ENCODE measurements at places on chromosomes 4 and X.

DNA sequence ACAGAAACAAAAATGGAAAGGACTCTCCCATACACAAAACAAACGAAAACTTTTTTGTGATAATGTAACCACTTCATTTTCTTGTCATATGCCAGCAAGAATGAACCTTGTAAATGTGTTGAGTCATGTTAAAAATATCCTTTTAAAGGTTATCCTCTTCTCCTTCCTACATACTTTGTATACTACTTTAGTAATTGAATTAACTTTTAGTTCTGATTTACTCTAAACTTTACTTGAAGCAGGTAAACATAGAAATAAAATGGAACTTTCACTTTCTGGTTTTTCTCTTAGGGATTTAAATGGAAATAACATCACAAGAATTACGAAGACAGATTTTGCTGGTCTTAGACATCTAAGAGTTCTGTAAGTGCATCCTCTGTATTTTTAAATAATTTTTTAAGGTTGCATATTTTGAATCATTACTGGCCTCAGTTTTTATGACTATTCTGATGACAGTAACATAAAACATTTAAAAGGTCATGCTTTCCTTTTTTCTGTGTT is 4.7 kb downstream of the SLIT2 start:
- no peak for DNase-seq

- DNase-seq, result no peak
These were observed 7.7 kb downstream of the NAT8L start for GRCh38 chr4:2066571-2067445.

DNA sequence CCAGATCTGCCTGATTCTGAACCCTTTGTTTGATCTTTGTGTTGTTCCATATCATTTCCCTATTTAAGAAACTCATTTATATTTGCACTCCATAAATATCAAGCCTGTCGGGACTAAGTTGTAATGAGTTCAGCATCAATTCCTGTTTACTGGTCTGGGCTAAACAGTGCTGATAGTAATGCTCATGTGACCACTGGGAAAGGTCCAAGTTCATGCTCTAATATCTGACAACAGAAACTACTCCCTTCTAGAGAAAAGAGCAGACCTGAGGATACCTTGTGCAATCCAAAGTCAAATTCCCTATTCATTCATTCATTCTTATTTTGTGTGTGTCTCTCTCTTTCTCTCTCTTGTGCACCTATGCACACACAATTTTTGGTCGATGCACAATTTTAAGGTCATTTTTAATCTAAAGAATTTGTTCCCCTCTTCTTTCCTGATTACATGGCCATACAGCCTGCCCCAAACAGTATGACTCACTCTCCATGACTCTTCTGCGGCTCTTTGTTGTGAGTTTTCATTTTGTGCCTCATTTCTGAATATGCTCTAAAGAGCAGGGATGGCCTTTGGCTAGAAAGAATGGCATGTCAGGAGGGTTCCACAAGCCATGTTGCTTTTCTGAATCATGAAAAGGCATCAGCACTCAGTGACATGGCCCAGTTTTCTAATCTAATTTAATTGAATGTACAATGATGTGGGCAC is 664.3 kb downstream of the RPA4 start:
- no peak for DNase-seq

GRCh38 chr4:628821-629635 is 3.7 kb downstream of the PDE6B start:
- DNase-seq, result no peak

DNA sequence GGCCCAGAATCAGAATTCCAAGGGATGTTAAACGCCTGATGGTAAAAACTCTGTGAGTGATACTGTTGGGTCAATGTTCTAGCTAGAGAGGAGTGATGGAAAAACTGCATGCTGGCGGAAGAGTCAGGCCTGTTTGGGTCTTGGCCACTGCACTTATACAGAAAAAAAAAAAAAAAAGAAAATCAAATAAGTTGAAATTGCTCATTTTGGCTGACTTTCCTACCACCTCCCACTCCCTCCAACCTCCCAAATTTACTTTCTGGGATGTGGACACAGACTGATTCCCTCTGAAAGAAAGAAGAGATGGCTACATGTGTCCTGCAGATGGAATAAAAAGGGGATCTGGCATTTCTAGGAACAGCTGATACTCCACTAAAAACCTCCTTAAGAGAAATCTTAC is 234.1 kb upstream of the GIMD1 start:
- DNase-seq, result no peak

DNA sequence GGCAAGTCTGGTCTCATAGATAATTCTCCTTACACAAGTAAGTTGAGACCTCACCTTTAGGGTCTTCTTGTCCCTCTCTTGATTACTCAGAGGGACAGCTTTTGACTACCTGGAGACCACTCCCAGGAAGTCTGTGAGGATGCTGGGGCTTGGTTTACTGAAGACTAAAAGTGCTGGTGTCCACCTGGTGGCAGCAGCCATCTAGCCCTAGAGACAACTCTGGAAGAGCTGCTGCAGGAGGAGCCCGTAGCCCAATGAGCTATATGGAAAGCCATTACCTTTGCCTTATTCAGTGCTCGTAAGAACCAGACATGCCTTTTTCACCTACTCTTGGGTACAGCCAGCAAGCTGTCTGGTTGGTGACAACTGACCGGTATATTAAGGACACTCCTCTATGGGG is 7.3 kb downstream of the FGFBP2 start:
- no peak for DNase-seq

DNA sequence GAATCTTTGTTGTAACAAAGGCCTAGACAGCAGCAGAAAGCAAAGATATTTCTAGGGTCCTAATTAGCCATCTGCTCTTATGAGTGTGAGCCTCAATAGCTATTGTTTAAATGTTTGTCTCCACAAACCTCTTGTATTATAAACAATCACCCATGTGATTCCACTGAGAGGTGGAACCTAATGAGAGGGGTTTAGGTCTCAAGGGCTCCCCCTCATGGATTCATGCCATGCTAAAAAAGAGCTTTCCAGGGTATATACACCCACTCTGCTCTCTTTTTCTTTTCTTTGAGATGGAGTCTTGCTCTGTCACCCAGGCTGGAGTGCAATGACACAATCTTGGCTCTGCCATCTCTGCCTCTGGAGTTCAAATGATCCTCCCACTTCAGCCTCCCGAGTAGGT is 42.1 kb downstream of the TRIM61 start:
- no peak for DNase-seq

- no peak for DNase-seq
These were observed 76.6 kb downstream of the ZFX start for GRCh38 chrX:24226176-24226575.
